ENCODE measurements at places on chromosomes 4 and X. TPM values are rescaled to one million over a fixed set of nuclear protein-coding genes. Genes with fewer than 3 reads are reported as not detected.

DNA sequence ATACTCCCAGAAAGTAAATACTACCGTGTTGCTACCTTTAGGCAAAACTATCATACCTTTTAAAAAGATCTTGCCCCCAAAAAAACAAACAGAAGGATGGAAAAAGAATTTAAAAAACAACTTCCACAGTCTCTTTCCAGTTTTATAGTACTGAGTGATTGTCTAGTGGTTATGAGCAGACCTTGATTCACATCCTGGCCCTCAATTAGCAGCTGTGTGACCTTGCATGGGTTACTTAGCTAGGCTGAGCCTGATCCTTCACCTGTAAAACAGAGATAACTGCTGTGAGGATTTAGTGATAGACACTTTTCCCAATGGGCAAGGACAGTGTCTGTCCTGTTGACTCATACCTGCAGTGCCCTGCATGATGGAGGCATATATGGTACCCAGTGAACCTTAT, 49.0 kb downstream of the SMAD1 start:
- no peak for DNase-seq

DNA sequence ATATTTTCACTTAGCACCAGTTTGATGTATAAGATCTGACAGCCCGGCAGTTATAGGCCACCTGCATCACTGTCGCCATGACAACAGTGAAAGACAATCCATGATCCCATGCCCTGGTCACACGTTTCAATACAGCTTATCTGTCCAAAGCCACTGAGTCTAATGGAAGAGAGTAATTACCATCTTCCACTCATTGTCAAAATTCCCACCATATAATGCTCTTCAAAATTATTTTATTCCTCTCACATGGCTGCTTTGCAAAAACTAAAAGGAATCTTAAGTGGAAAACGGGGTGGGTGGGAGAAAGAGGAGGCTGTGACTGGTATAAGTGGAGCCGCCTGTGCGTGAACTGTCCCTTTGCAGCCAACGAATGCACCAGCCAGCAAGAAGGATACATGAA, 44.2 kb downstream of the MAML3 start:
- DNase-seq: no peak

DNA sequence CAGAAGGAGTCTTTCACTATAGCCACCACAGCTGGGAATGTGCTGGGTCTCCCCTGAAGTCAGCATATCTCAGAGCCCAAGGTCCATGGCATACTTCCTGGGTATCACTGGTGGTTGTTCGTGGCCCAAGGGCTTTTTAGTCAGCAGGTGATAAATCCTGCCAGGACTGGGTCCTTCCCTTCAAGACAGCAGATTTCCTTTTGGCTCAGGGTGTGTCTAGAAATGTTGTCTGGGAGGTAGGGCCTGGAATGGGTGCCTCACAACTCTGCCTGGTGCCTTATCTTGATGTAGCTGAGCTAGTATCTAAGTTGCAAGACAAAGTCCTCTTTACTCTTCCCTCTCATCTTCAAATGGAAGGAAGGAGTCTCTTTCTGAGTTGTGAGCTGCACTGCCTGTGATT, 102.4 kb upstream of the TMLHE start:
- DNase-seq: no peak

DNA sequence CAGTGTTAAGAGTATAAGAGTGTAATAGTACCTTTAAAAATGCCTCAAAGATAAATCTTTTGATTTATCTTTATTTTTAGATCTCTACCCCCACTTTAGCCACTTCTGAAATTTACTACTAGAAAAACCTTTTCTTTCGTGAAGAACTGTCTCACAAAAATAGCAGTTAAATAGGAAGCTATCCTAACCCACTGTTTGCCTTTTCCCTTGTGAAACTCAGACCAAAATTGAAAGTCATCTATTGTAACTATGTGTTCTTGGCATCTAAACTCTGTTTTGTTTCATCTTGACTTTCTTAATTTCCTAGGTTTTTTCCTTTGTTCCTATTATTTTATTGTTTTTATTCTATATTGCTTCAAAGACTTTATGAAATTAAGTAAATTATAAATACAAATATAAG, 7.8 kb upstream of the TMEM144 start:
- DNase-seq: no peak

P2RY8 gene
- not detected for total RNA-seq

DNA sequence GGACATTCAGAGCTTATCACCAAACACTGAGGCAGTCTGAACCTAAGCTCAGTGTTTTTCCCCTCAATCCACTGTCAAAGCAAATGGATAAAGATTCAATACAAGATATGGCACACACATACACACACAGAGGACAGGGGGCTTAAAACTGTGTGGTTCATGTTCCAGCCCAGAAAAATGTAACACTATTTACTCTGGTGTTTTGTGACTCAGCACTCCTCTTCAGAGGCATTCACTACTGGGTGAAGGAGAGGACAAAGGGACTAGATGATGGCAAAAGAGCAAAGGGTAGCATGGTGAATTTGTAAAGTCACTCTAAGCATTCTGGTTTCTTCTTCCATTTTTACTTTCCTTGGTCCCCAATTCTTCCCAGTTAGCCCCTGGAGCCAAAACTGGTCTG, 120.3 kb downstream of the ARHGEF9 start:
- no peak for DNase-seq

SPIN2B gene
- 16.4 TPM for total RNA-seq

- no peak for DNase-seq
Observed at GRCh38 chr4:13711233-13711785, 83.8 kb upstream of the BOD1L1 start.

GRCh38 chrX:40933706-40934425, 151.4 kb upstream of the USP9X start:
- DNase-seq: no peak

GRCh38 chr4:81743731-81744435, 272.2 kb upstream of the RASGEF1B start:
- DNase-seq: no peak

DNA sequence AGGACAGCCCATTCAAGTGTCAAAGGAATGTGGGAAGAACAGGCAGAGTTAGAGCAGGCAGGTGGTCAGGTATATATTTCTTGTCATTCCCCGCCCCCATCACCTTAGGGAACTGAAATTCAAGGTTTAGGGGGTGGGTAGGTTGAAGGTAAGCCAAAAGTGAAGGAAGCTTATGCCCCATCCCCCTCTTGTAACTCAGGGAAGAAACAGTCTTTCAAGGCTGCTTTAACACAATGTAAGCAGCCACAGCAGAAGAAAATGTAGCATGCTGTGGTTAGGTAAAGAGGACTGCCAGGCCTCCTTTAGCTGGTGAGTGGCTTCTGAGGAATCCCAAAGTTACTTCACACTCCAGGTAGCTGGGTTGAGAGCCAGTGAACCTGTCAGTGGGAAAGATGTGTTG, 122.3 kb downstream of the RS1 start:
- DNase-seq: no peak

DNA sequence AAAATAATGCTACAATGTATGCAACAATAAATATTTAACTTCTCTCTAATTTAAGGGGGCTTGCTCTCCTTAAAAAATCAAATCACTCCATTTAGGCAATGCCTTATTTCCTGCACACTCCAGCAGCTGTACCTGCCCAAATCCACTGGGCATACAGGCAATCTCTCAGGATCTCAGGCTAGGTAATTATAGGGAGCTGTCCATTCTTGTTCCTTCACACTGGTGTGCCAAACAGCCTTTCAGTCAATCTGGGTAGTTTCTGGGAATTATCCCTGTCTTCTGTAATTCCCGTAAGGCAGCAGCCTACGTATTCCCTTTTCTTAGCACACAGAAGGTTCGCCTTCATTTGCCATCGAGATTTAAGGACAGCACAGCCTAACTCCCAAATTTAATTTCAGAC, 922.6 kb upstream of the SLIT2 start:
- no peak for DNase-seq

DNA sequence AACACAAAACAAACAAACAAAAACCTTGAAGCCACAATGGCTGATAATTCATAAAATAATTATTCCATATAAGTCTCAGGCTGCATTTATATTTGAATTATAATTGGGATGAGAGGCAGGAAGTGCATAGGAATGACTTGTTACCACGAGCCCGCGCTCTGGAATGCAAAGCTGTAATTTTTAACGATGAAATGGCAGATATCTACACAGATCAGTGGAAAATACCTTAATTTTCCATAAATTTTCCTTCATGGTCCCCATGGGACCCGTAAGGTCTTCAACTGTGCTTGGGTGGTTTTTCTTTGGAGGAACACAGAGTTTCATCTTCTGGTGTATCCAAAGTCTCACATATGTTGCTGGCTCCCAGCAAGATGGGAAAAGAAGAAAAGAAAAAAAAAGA, 226.8 kb downstream of the SHOX start:
- DNase-seq: no peak

DNA sequence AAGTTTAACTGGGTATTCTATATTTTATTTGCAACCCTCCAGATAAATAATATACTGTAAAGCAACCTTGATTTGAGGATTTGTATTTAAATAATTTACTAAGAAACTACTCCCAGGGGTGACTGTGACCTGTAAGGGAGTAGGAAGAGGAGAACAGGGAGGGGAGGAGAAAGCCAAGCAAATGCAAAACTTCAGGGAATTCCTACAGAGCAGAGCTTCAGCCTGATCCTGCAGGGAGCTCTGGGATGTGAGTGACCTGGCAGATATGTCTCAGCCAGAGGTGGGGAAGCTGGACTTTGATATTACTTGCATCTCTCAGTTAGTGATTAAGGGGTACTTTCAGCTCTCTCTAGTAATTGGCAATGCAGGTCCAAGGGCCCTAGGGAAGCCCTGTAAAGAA, 302.0 kb downstream of the FRMPD4 start:
- no peak for DNase-seq

MAGEA10 gene
- total RNA-seq: not detected

CT55 gene
- not detected for total RNA-seq

SLC34A2 gene
- total RNA-seq: 25.7 TPM

GRCh38 chr4:113469926-113470325, 291.6 kb downstream of the CAMK2D start:
- no peak for DNase-seq

RASGEF1B gene
- total RNA-seq: 8.3 TPM

DCHS2 gene
- 0.76 TPM for total RNA-seq

SGMS2 gene
- 79.0 TPM for total RNA-seq

Measured in type B pancreatic cell (in vitro differentiated cells).